ENCODE measurements at places on chromosomes 11 and 22.

- DNase-seq = no peak
These were observed 10.5 kb downstream of the TIMP3 start for GRCh38 chr22:32811788-32812545.

DNA sequence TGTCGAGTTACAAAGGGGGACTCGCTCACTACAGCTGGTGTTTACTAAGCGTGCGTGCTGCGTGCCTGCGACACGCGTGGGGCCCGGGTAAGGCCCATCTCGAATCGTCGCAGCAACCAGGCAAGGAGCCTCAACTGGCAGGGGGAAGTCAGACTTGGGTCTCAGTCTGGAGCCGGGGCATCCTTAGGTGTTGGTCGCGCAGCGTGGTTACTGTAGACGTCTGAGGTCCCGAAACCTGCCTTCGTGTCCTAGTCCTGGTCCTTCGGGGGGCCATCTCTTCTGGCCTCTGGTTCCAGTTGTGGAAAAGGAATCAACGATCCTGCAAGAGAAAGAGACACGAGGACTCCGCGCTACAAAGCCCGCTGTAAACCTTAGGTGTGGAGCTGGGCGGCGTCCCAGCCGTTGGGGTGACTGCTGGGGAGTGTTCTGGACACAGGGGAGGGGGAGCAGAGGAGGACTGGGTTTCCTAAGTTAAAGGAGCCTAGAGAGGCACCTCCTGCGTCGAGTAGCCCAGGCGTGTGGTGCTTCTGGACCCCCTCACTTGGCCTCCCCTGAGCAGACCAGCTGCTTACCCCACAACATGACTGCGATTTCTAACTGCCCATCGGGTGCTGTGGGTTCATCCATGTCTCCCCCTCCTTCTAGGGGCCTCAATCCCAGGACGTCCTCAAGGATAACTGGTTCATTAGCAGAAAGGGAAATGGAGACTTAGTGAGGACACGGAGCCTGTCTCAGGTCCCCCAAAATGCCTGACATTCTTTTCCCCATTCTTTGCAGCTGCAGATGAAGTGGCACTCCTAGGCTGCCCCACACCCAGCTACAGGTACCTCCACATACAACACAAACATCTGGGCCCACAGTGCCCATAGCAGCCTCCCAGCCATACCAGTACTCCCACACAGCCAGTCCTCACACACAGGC, 4.9 kb upstream of the WNT11 start:
- DNase-seq = no peak

- DNase-seq = no peak
These were observed 128.3 kb downstream of the DDX10 start for GRCh38 chr11:108793138-108793537.

GRCh38 chr11:107969219-107969618, 39.5 kb upstream of the CUL5 start:
- DNase-seq = no peak

DNA sequence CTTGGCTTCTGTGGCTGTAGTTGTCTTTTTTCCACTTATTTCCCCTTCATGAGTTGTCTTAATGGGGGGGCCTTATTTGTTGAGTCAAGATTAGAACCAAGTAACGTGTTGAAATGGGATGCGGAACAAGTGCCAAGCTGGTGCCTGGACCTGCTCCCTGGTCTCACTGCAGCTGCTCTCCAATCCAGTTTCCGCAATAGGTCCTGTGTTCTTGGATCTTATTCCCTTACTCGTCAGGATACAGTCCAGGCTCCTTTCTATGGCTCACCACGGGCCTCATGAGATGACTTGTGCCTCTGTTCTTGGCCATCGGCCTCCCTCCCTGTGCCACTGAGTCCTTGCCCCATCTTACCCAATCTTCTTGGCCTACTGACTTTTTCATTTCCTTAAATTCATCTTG, 159.6 kb upstream of the CADM1 start:
- DNase-seq = no peak

GRCh38 chr11:69472541-69473275, 8.8 kb upstream of the LINC01488 start:
- no peak for DNase-seq

DNA sequence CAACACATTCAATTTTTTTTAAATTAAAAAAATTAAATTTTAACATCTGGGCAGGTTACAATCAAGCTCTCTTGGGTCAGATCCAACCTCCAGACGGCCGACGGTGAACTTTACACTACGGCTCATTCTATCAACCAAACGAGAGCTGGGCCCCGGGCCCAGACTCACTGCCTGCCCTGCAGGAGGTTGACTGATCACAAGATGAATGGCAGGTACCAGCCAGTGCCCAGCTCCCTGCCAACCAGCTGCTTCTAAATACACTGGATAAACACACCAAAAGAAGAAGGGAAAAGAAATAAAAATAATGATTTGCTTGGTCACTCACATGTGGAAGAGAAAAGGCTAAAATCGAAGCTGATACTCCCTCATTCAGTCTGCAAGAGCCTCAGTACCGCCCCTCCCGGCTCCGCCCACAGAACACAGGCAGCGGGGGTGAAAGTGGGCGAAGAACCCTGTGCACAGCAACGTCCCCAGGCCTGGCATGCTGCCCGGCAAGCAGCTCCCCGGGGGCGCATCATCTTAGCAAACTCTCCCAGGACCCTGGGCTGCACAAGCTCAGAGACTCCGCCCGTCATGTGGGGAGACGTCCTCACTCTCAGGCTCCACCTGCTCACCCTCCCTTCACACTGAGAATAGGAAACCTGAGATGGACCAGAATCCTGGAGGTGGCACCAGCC, 303.4 kb downstream of the SHANK2 start:
- peak; percentile 1 for DNase-seq

DNA sequence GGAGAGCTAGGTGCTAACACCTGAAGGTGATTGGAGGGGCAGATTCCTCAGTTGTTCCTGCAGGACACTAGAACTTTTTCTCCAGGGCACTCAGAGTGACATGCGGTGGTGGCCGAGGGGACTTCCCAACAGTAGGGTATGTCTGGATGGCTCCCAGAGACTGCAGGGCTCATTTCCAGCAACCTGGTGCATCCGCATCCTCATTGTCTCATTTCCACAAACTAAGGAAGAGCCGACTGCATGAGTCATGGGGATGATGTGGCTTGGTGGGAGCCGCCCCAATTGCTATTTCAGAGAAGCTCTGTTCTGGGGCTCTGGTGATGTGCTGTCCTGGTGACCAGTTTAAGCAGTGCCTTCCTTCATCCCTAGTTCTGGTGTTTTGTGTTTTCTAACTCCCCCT, 2.8 kb upstream of the ROBO4 start:
- no peak for DNase-seq

Measured in NCI-H2227 treated with DMSO at 0.1 percent for 48 hours (cell line).